ENCODE measurements at places on chromosomes 4 and X.

DNA sequence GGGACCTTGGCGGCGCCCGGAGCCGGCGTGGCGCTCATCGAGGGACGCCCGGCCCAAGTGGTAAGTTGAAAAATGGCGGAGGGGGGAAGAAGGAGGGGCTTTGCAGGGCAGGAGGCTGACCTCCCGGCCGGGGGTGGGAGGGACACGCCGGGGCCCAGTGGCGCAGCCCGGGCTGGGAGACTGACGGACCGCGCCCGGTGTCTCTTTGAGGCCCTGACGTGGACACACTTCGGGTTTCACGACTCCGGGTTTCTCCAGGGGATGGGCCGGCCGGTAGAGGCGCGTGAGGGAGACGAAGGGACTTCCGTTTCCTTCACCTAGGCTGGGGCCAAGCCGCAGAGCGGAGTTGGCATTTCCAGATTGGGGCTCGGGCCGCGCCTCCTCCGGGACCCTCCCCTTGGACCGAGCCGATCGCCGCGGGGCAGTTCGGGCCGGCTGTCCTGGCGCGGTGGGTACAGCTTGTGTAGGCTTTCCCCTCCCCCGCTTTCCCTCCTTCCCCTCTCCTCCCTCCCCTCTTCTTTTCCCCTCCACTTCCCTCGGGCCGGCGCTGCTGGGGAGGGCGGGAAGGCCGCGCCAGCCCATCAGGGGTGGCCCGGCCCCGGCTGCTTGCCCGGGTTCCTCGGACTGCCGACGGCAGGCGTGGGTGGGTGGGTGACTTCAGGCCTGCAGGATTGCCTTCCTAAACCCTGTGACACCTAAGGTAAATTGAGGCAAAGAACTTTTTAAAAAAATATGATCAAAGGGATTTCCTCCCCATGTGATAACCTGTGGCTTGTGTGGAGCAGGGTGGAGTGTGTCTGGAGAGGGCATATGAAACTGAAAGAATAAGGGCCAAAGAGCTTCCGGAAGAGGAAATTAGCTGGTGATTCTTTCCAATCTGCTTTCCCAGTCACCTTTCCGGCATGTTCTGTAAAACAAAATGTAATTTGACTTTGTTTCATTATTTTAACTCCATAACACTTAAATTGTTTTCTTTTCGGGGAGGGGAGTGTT, at the start of gene XIAP:
Gene XIAP (plus strand): TSS at position 208 of the 993 bp plus-strand sequence. CDS start 25,610 bp downstream, outside the sequence.
- peak; percentile 93 for DNase-seq

- no peak for DNase-seq
Measured at GRCh38 chrX:131513159-131513914, 30.5 kb upstream of the OR13H1 start.

- DNase-seq, result peak; percentile 27
Measured at GRCh38 chr4:13920901-13921300, 293.4 kb upstream of the BOD1L1 start.

DNA sequence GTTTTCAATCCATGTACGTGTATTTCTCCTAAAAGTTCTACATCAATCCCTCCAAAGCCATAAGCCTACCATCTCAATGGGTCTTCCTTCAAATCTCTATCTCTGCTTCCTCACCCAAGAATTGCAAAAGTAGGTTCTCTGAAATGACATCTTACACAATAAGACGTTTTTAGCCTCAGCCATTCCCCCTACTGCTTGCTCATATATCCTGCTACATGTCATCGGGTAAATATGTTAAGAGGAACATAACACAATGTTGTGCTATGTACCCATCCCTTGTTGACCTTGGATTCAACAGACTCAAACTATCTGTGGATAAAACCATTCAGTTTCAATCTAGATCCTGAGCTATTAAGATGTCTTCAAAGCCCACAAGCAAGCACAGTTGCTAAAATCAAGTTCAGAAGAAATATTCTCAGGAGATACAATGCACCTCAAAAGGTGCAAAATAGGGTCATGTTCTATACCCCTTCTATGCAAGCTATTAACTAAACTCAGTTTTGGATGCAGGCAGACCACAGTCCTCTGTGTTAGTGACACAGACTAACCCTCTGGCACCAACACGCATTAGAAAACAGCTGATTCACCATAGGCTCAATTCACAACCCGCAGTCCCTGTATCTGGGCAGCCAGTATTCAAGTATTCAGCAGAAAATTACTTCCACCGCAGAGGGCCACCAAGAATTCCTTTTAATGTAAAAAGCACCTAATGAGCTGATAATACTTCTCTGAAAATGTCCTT, 56.8 kb downstream of the CD99L2 start:
- peak; percentile 67 for DNase-seq

DNA sequence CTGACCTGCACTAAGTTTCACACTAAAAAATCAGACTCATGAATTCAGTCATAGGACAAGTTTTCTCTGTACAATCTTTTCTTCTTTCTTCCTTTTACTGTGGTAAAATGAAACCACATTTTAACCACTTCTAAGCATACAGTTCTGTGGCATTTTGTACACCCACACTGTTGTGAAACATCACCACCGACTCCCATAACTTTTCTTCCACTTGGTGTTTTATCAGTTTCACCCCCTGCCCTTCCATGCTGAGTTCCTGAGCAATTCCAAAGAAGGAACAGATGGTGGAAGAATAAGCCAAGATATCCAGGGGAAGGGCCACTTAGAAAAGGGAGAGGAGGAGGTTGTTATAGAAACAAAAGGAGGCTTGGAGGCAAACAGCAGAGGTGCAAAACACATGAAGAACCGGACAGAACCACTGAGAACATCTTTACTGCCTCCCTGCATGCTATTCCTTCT, 22.6 kb downstream of the SLC25A4 start:
- peak; percentile 12 for DNase-seq

DNA sequence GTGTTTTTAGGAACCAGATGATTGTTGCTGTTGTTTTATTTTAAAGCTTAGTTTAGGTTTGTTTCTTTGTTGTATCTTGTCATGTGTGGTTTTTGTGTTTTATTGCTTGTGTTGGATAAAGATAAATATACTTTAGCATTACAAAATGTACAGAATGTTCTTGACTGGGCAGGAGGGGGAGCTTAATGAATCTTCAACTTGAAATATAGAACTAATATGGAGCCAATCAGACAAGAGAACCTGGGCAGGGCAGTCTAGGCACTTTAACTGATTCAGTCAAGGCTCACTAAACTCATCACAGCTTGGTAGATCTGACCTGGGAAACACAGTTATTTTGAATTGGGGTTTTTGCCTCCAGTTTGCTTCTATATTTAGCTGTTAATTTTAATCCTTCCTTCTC, 304.2 kb downstream of the ARHGAP24 start:
- no peak for DNase-seq

DNA sequence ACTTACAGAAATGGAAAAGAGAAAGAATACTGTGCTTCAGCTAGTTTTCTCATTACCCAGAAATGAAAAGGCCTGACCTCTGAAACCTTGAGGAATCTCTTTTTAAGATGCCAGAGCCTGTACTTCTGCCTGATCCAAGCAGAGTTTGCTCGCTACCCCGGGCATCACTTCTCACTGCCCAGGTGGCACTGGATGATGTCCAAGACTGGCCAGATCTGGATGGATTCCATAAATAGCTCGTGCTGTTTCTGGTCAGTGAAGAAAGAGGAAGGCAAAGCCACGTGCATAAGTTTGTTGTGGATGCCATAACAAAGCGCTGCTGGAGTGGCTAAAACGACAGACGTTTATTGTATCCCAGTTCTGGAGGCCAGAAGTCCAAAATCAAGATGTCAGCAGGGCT, 133.5 kb downstream of the TBL1X start:
- DNase-seq, result no peak

- DNase-seq, result peak; percentile 10
Measured at GRCh38 chrX:39133971-39134370, 332.7 kb downstream of the MID1IP1 start.

GRCh38 chr4:144809056-144809640, 163.2 kb downstream of the HHIP start:
- DNase-seq, result no peak

DNA sequence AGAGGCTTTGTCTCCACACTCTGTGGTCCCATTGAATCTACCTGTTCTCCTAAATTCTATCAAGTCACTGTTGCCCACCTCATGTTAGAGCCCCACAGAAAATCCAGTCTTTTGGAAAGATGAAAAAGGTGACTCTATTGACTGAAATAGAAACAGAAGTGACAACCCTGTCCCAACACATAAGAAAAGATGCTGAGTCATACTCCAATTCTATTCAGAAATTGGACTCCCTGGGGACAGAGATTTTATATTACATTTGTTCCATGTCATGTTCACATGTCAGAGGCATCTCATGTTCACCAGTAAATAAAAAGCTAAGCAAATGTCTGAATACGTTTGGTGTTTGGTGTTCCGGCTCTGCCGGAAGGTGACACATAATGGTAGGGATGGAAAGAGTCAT, 2.9 kb upstream of the GRPR start:
- DNase-seq, result no peak

DNA sequence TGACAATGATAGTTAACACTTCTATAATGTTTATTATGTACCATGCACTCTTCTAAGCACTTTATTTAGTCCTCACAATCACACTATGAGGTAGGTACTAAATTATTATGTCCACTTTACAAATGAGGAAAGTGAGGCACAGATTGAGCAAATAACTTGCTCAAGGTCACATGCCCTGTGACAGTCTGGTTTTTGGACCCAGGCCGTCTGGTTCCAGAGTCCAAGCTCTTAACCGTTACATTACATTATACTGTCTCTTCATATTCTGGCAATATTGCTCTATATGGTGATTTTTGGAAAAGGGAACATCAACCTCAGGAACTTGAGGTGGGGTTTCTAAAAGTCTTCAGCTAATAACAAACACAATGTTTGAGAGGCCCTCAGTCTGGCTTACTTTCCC, 12.8 kb downstream of the SYTL4 start:
- no peak for DNase-seq

DNA sequence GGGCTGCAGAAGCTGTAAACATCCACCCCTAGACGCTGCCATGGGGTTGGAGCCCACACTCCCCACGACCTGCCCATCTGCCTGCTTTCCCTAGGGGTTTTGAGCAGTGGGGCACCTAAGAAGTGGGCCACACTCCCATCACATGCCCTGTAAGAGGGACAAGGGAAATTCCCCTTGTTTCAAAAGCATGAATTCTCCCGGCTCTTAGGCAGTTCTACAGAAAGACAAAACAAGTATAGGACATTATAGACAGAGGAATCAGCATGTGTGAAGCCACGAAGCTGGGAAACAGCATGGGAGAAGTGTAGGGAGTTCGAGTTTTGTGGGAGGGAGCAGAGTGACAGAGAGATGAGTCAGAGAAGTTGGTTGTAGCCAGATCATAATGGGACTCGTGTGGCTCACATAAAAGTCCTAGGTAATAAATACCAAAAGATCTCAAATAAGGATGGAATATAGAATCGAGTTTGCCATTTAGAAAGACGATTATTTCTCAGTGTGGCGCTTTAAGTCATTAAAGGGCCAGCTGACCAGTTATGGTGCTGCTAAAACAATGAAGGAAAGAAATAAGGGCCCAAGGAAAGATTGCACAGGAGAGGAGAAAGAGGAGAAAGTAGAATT, 23.9 kb downstream of the APOO start:
- peak; percentile 69 for DNase-seq

- DNase-seq, result no peak
Measured at GRCh38 chrX:31319586-31319985, 247.7 kb upstream of the FTHL17 start.

DNA sequence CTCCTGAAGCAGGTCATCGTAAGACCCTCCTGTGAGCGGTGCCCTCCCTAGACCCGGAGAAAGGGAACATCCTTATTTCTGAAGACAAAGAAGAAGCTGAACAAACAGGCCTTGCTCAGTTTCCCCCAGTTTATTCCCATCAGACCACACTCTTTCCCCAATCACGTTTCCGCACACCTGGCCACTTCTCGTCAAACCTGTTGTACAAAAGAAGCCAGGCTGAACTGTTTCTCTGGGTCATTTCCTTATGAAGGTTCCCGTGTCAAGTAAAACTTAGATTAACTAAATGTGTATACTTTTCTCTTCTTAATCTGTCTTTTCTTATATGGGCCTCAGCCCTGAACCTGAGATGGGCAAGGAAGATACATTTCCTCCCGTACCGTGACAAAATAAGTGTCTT, 111.6 kb upstream of the ENPP6 start:
- DNase-seq, result no peak

DNA sequence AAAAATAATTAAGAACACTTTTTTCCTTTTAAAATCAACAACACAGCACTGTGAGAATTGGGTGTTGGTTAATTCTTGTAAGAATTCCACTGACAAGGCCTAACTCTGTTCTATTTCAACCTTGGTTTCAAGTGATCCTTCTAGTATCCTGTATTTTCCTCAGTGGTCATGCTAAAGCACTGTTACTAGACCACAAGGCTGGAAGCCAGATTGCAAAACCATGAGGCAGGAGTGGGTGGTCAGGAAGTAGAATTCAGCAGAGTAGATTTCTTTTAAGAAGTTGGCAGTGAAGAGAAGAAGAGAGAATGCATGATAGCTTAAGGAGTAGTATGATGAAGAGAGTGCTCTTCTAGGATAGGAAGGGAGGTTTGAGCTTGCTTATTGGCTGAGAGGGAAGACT, 71.6 kb upstream of the LEF1 start:
- peak; percentile 52 for DNase-seq

GRCh38 chrX:53813670-53814440, 127.3 kb upstream of the HUWE1 start:
- no peak for DNase-seq

DNA sequence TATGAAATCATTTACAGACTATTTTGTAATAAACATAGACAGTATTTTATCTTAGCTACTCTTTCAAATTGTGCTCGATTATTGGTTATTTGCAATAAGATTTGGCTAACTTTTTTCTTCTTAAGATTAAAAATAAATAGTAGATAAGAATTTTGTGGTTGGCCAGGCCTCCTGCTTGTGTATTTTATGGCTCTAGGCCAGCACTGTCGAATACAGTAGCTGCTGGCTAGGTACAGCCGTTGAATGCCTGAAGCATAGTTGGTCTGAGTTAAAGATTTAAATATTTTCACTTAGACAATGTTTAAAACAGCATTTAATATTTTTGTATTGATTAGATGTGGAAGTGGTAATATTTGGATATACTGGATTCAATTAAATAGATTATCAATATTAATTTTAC, 481.0 kb downstream of the SPRY1 start:
- DNase-seq, result no peak

Measured in inflammatory macrophage (primary cell).